ENCODE measurements at places on chromosomes 7 and 10.

- DNase-seq, result no peak
Measured at GRCh38 chr10:31773749-31774298, 154.8 kb downstream of the ARHGAP12 start.

DNA sequence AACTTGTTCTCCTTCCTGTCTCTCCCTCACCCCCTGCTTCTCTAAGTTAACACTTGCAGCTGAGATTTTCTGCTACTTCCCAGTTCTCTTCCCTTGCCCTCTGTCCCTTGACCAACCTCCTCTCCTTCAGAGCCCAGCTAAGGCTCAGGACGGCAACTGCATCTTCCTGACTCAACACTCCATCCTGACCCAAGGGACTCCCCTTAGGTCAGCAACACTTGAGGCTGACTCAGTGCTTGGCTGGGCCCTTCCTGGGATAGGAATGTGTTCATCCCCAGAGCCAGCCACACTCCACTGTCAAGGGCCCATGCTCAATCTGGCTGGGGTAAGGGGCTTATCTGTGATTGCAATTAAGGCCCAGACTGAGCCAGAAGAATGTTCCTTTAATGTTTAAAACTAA is 3.4 kb downstream of the CALHM2 start:
- no peak for DNase-seq

DNA sequence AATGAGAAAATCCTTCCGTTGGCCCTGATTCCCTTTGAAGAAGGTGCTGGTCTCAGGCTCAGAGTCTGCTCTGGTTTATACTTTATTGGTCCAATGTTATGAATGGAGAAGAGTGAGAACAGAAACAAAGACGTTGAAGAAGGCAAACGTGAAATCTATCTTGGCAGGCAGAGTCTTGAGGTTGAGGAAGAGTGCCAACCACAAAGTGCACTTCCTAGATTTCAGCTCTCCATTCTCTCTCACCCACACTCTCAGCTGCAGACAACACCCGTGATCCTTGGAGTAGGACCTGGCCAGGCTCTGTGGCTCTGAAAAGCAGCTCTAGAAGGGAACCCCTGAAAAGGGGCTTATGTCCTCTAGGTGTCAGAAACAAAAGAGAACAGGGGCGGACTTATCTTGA is 128.9 kb upstream of the PLXNA4 start:
- no peak for DNase-seq

- DNase-seq, result no peak
Measured at GRCh38 chr10:98446151-98446660, 529 bp downstream of the HPS1 start.

DNA sequence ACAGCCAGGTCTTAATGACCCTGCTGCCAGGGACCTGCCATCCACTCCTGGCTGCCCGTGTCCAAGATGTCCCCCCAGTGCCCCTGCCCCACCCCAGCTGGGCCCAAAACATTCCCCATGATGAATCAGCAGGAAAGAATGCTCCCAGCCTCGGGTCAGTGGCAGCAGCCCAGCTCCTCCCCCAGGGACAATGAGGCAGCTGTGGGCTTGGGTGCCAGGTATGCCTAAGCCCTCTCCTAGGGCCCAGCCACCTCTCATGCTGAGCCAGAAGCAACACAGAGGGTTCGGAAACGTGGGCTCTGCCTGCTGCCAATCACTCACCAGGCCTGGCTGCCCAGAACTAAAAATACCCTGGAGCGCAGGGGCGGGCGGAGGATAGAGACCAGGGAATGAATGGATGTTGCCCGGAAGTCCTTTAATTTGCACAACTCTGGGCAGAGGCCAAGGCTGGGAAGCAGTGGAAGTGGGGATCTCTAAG is 1.5 kb upstream of the LOXL4 start:
- DNase-seq, result no peak

- no peak for DNase-seq
Measured at GRCh38 chr10:3776796-3777571, 8.0 kb downstream of the KLF6 start.

GRCh38 chr10:480498-480927 is 209.0 kb downstream of the DIP2C start:
- no peak for DNase-seq

- no peak for DNase-seq
Measured at GRCh38 chr10:66192162-66192831, 733.5 kb upstream of the LRRTM3 start.

- DNase-seq, result no peak
Measured at GRCh38 chr10:62018131-62018911, 116.8 kb downstream of the ARID5B start.

DNA sequence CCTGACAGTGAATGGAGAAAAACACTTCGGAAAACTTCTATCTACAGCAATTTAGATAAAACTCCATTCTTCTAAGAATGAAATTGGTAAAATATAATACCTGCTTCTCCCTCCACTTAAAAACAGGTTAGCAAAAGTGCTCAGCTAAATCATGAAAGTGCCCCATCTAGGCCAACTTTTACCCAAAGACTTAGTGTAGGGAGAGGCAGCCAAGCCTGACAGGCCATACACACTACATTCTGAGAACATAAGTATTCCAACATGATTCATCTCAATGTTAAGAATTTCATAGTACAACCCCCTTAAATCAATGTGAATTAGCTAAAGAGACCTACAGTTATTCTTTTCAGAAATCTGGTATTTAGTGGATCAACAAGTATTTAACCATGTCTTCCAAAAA is 7.2 kb downstream of the FAM3C start:
- no peak for DNase-seq

- DNase-seq, result no peak
Measured at GRCh38 chr10:124145109-124145870, 51.9 kb upstream of the CHST15 start.

GRCh38 chr10:100522945-100523344 is 3.3 kb upstream of the SEC31B start:
- no peak for DNase-seq

DNA sequence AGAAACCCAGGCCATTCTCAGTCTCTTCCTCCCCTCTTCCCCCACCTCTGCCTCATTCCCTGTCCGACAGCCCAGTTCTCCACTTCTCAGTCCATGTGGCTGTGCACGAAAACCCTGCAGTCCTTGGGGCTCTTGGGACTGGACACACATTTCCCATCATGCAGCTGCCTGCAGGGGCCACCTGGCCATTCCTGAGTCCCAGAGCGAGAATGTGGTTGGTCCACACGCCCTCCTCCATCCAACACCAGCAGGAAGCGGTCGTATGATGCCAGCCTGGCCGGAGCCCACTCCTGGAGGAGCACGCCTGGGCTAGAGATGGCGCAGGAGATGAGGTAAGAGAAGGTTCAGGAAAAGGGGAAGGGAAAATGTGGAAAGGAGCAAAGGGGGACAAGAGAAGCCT is 222.5 kb downstream of the USP6NL start:
- no peak for DNase-seq

DNA sequence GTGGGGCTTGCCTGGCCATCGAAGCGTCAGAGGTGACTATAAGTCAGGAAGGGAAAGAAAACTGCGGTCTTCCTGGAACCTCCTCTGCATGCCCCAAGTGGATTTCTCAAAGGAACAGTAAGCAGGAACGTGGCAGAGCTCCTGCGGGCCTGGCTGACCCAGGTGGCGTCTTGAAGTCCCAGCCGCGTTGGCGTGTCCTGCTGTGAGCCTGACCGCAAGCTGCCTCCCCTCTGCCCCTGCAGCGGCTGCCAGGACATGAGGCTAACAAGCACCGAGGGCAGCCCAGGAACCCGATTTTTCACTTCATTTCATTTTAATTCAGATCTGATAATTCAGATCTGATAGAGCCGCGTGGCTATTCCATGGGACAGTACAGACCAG is 55.4 kb downstream of the NKX6-2 start:
- no peak for DNase-seq

DNA sequence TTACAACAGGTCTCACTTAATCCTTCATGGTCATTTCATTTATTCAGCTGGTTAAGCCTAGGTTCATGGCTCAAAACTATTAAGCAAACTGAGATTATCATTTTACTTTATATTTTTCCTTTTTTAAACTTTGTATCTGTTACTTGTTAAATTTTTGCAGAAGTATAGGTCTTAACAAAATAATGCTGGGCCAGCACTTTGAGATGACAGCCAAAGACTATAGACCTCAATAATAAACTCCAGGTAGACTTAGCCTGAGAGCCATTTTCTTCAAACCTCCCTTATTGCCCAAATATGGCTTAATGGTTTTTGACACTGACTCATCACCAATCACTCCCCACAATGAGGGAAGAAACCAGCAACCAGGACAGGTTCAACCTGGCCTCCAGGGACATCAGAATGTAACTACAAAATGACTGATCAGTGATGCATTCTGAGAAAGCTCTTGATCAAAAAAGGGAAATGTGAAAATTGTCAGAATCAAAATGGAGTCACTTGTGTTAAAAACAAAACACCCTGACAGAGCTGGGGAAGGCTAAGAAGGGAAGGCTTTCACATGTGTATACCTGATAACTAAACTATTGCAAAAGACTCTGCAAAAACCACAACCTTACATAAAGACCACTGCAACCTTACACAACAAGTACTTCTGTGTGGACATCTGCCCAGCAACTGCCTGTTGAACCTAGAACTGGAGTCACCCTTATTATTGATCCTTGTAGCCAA is 2.1 kb upstream of the CCDC126 start:
- no peak for DNase-seq

DNA sequence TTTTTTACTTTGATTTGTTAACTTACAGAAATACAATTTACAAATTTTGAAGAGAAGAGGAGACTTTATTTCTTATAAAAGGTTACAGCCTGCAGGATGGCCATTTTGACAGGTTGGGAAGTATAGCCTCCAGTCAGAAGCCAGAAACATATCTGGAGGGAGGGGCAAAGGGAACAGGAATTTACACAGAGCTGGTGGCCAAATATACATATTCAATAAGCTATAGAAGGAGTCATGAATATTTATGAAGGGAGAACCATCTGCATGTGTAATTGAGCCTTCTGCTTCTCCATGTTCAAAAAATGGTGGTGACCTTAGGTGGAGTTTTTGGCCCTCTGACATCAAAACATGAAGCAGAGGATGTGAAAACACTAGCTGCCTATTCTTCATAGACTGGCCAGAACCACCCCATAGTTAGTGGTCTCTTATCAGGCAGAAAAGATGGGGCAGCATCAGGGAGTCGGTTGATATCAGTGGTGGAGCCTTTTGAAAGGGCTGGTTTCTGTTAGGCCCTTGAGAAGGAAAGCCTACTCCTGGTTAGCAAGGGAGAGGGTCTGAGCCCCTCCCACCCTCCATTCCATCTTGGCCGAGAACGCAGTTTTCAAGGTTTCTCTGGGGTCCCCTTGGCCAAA is 57.2 kb downstream of the ENTPD1 start:
- DNase-seq, result no peak

GRCh38 chr10:58701405-58702135 is 188.9 kb downstream of the BICC1 start:
- DNase-seq, result no peak

DNA sequence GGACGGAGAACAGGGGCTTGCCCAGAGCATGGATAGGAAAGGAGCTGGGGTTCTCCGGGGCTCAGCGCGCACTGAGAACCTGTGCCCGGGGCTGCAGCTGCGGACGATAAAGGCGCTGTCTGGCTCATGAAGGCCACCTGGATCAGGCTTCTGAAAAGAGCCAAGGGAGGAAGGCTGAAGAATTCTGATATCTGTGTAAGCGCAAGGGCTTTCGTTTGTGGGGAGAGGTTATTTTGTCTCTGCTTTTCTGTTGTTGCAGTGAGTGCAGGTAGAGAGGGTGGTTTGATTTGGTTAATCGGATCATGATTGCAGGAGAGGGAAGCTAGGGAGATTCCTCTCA is 250.5 kb downstream of the NSUN6 start:
- DNase-seq, result no peak

- DNase-seq, result no peak
Measured at GRCh38 chr10:49448924-49449323, 53.0 kb upstream of the DRGX start.

DNA sequence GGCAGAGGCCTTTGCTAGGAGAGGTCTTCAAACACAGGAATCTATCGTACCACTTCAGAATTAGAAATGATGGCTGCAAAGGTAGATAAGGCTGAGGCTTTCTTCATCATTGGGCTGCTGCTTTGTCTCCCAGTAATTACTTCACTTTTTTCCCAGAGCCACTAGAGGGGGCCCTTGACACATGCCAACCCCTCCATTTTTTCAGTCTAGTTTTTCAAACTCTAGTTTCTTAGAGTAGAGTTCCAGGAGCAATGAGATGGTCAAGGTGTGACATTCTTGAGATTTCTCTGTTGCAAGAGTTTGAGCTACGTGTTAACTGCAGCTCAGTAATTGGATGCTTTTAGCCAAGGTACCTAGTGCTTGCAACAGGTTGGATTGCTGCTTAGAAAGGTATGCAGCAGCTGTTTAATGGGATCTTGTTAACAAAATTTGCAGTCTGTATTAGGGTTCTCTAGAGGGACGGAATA is 33.8 kb upstream of the RBM20 start:
- DNase-seq, result peak; percentile 10

- DNase-seq, result no peak
Measured at GRCh38 chr7:27205325-27206280, 5.7 kb upstream of the HOXA13 start.

- no peak for DNase-seq
Measured at GRCh38 chr7:95646350-95646749, 50.0 kb upstream of the PDK4 start.

- DNase-seq, result no peak
Measured at GRCh38 chr7:118898284-118898683, 673.8 kb downstream of the ANKRD7 start.

DNA sequence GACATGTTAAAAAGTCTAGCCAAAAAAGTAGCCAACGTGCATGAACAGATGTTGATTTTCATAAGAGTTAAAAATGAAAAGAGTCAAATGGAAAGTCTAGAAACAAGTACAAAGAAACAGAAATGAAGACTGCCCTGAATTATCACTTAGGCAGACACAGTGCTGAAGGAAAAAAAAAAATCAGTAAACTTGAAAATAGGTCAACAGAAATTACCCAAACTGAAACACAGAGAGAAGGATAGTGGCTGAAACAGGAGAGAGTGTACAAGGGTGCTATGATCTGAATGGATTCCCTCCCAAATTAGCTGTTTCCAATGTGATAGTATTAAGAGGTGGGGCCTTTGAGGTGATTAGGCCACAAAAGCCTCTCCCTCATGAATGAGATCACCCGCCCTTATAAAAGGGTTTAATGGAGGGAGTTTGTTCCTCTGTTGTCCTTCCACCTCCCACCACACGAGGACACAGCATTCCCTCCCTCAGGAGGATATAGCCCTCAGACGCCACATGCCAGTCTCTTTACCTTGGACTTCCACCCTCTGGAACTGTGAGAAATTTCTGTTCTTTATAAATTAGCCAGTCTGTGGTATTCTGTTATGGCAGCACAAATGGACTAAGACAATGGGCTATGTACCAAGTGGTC is 249.7 kb downstream of the AHR start:
- DNase-seq, result no peak

- no peak for DNase-seq
Measured at GRCh38 chr7:154649434-154649833, 353.5 kb downstream of the PAXIP1 start.

DNA sequence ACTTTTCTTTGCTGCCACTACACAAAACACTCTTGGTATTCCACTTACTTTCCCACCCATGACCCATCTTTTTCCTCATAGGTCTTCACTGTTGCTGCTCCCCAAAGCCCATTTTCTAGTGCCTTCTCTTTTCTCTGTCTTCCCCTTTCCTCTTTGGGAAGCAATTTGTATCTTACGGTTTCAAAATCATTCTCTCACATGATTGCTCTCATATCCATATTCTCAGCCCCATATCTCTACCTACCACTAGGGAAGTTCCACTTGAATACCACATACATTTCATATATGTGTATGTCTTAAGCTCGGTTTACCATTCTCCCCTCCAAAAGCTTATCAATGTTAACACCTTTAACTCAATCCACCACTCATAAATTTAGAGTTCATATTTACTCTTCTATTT is 3.2 kb upstream of the UBE2D1 start:
- DNase-seq, result no peak

GRCh38 chr10:133139551-133140065 is 20.4 kb upstream of the KNDC1 start:
- no peak for DNase-seq

Data from NCI-H2107 (cell line).